ENCODE measurements at places on chromosomes 16 and 17.

- no peak overlapping the region for H3K4me3 ChIP-seq
- peaks cover 39% of the 10 kb centered on the region for H3K36me3 ChIP-seq
- no peaks in the 10 kb centered on the region for H3K27me3 ChIP-seq
- H3K4me1 ChIP-seq = peaks cover 5% of the 10 kb centered on the region
Measured at GRCh38 chr16:4460936-4461249, 13.5 kb downstream of the NMRAL1 start.

- H3K4me1 ChIP-seq = peaks cover 9% of the 10 kb centered on the region
- no peak overlapping the region for H3K4me3 ChIP-seq
- no peak for DNase-seq
- H3K36me3 ChIP-seq = no peaks in the 10 kb centered on the region
- no peak overlapping the region for H3K27ac ChIP-seq
- H3K27me3 ChIP-seq = no peaks in the 10 kb centered on the region
Measured at GRCh38 chr17:33944412-33944811, 310.7 kb upstream of the CCL2 start.

GRCh38 chr16:53042235-53042701, 10.4 kb downstream of the CHD9NB start:
- peaks cover 71% of the 10 kb centered on the region for H3K4me1 ChIP-seq
- peak overlapping the region; percentile 94 for H3K27ac ChIP-seq
- peak overlapping the region; percentile 73 for H3K4me3 ChIP-seq

GRCh38 chr17:18182110-18182977, 1.3 kb upstream of the ALKBH5 start:
- DNase-seq = peak; percentile 29
- peak overlapping the region; percentile 99 for H3K27ac ChIP-seq
- H3K27me3 ChIP-seq = no peaks in the 10 kb centered on the region
- peak overlapping the region; percentile 93 for H3K4me3 ChIP-seq

DNA sequence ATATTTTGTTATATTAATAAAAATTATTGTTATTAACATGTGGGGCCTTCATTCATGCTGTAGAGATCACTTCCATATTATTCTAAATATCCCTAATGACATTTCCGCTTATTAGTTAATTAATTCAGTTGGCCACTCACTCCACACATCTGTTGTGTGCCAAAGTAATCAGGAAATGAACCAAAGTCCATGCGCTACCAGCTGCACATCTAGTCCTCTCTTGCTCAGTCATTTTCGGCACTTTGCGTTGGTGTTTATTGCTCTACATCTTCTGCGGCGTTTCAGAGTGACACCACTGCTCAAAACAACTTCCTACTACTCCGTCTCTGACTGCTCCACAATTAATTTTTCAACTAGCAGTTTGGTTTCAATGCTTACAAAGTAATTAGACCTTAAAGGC, 101.4 kb upstream of the ZFHX3 start:
- H3K4me3 ChIP-seq = no peak overlapping the region
- no peak overlapping the region for H3K27ac ChIP-seq
- no peak for DNase-seq
- no peaks in the 10 kb centered on the region for H3K27me3 ChIP-seq

- H3K27me3 ChIP-seq = peaks cover 26% of the 10 kb centered on the region
- H3K36me3 ChIP-seq = no peaks in the 10 kb centered on the region
Measured at GRCh38 chr16:89004209-89004831, 27.3 kb upstream of the CBFA2T3 start.

GRCh38 chr16:79369796-79370195, 230.7 kb downstream of the MAF start:
- 0 out of 2 replicates have a peak, but pooled peaks cover 3% of the 10 kb centered on the region for H3K27me3 ChIP-seq
- no peak overlapping the region for H3K27ac ChIP-seq
- no peak overlapping the region for H3K4me3 ChIP-seq
- H3K36me3 ChIP-seq = peaks cover 7% of the 10 kb centered on the region

Data from WTC11 (cell line).